Fibroblast of skin of left biceps (primary cell): ENCODE measurements at places on chromosomes 16 and 17.

GRCh38 chr17:58046239-58047094 lies 36.8 kb upstream of the DYNLL2 start:
- DNase-seq = no peak

DNA sequence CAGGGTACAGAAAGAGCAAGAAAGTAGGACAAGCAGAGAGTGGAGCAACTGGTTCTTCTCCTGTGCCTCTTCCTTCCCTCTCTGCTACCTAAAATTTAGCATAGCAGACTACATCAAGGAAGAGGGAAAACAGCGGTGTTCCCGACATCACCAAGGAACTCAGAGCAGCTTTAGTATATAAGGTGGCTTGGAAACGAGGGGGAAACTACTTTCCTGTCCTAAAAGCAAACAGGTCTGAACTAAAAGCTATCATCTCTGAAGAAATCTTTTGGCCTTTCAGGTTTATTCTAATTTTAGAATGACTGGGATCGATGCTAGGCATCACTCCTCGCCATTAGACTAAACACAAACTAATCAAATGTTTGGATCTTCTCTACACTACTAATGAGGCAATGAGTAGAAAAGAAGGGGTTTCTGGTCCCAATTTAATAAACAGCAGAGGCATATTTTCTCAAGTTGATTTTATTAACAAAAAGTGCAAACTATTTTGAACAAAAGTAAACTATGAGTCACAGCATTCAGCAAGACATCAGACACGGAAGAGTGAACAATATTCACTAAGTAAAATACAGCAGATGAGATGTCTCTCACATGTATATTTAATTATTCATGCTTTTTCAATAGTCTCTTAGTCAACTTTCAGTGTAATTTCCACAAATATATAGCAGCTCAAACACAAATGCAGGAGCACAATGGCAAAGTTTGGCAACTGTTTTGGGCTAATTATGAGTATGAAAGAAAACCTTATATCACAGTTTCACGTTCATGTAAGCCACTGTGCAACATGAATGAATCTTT lies 108.7 kb downstream of the TRIM37 start:
- DNase-seq = no peak

DNA sequence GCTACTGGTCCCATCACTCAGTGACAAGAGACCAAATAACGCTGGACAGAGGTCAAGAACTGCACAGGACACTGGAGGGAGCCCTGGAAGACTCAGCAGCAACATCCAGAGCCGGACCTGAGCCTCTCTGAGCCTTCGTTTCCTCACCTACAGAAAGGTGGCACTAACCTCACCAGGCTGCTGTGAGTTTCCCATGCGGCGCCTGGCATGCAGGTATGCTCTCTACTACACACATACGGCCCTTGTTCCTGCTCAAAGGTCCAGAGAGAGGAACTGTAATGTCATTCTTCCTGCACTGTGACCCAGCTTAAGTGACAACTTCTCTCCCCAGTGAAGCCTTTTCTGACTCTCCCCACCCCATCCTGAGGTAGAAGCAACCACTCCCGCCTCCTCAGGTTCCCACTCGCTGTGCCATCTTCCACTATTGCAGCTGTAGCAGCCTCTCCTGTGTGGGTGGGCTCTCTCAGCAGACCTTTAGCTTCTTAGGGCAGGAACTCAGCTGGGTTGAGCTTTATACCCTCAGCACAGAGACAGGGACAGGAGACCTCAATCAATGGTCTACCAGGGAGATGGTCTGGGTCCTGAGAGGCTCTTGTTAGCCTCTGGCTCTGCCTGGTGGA lies 43.9 kb upstream of the SREBF1 start:
- no peak for DNase-seq

DNA sequence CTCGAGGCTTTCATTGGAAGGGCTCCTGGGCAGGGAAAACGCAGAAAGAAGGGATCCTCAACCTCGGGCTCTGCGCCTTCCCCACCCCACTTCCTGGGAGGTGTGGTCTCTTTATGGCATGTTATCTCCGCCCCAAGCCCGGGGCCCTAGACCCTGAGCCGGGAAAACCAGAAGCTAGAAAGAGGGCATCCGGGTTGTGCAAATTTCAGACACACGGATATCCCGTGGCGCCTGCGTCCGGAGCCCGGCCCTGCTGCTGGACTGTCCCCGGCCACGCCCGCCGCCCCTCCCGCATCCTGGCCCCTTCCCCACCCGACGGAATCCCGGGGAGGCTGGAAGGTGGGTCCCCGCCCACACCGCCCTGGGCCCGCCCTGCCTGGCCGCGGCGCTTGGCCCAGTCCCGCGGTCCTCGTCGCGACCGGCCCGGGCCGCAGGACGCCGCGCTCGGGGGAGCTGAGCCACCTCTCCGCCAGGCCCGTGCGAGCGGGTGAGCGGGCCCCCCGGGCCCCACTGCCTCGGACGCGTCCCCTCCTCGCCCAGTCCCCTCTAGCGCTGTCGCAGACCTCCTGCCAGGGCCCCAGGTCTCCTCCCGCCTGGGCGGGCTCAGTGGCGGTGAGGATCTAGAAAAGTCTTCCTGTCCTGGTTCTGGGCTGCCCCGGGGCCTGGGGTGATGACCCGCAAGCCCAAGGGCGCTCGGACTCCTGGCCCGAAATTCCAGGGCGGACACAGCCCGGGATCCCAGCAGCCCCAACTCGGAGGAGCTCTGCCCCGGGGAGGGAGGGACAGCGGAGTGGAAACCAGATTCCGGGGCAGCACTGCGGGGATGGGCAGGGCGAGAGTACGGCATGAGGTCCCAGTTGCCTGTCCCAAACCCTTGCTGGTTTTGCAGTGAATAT lies at the start of gene SLC16A5:
Gene SLC16A5, plus strand, starts transcription at position 397 of the 896 bp plus-strand sequence. CDS start 5,683 bp downstream, outside the sequence.
- DNase-seq = no peak

DNA sequence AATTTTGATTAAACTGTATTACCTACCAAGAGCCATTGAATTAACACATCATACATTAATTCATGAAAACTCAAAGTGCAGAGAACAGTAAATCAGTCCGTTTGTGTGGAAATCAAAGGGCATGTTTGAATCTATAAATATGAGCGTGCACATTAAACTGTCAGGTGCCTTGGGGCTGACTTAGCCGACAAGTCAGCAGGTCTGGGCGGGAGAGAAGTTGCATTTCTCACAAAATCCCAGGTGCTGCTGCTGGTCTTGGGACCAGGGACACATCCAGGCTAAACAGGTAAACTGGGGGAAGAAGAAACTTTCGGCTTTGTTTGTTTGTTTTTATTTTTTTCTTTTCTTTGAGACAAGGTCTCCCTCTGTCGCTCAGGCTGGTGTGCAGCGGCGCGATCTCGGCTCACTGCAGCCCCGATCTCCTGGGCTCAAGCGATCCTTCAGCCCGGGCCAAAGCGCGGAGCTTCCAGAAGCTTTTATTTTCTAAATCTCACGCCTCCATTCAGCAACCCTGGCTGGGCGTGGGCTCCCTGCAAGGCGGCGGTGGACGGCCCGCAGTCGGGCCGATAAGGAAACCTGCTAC lies 213.9 kb downstream of the MRTFB start:
- no peak for DNase-seq

- no peak for DNase-seq
These were observed 13.8 kb upstream of the CCL17 start for GRCh38 chr16:57390636-57391295.

DNA sequence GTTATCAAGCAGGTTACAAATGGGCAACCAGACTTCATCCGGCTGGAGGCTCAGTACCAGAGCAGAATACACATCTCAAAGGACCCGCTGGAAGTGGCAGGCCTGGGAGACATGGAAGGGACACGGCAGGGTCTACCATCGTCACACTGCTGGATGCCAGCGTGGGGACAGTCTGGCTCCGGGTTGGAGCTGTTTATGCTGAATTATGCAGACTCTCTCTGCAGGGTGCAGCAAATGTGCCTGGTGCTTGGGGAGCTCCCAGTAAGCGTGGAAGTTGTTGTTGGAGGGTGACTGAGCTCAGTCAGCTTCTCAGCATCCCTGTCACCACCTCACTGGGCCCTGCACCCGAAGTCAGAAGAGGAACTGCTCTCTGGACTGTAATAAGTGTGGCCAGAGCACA lies 12.2 kb downstream of the WSCD1 start:
- no peak for DNase-seq

GRCh38 chr16:88651276-88651988 lies 579 bp upstream of the CYBA start:
- no peak for DNase-seq

DNA sequence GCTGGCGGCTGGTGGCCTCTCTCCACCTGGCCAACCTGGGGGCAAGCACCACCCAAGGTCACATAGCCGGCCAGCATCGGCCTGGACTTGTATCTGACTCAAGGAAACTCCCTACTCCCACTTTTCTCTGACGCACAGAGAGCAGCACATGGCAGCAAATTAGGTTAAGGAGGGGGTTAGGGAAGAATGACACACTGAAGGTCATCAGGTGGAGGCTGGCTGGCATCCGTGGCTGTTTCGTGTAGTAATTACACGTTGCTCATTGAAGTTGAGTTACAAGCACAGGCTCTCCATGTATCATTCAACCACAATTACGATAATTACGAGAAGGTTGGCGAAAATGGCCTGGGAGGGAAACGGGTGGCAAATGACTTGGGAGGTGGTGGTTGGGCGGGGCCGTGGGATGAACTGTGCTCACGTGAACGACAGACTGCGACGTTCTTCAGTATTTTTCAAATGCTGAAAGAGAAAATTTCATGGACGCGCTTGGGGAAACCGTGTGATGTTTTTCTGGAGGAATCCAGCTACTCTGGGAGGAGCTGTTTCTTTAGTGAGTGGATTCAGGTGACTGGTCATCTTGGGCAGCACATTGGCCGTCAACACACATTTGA lies 4.0 kb upstream of the METRNL start:
- DNase-seq = no peak

DNA sequence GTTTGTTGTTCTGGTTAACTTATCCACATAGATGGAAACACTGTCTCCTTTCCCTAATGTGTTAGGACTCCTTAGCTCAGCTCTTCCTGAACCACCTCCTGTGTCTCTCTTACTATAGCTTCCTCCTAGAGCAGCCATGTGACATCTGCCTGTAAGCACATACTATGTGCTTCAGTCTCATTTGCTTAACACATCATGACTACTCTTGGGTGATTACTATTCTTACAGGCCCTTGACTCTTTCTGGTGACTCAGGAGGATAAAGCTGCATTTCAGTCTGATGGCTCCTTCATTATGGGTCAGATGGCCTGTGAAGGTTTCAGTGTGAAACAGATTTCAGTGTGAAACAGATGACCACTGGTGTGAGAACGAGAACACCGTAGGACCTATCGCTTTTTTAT lies 320 bp upstream of the KRTAP4-2 start:
- no peak for DNase-seq

- no peak for DNase-seq
These were observed 22.2 kb upstream of the TOX3 start for GRCh38 chr16:52568983-52569690.

GRCh38 chr16:15052747-15053476 lies 3.0 kb downstream of the NTAN1 start:
- no peak for DNase-seq

GRCh38 chr17:47978324-47978723 lies 7.4 kb downstream of the CDK5RAP3 start:
- DNase-seq = no peak

GRCh38 chr17:75834279-75834920 lies 9.8 kb downstream of the UNC13D start:
- DNase-seq = no peak

DNA sequence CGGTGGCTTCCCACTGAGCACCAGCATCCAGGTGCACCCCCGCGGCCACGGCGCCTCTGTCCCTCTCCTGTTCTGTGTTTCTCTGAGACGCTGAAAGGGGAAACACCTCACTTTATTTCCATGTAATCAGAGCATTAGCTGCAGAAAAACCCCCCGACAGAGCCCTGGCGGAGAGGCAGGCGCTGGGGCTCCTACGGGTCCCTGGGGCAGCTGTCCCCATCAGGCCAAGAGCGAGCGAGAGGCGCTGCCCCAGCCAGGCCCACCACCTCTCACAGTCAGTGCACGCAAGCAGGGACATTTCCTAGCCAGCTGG lies 27.1 kb upstream of the CHMP6 start:
- DNase-seq = no peak

GRCh38 chr16:80125677-80126076 lies 415.1 kb upstream of the DYNLRB2 start:
- DNase-seq = no peak

DNA sequence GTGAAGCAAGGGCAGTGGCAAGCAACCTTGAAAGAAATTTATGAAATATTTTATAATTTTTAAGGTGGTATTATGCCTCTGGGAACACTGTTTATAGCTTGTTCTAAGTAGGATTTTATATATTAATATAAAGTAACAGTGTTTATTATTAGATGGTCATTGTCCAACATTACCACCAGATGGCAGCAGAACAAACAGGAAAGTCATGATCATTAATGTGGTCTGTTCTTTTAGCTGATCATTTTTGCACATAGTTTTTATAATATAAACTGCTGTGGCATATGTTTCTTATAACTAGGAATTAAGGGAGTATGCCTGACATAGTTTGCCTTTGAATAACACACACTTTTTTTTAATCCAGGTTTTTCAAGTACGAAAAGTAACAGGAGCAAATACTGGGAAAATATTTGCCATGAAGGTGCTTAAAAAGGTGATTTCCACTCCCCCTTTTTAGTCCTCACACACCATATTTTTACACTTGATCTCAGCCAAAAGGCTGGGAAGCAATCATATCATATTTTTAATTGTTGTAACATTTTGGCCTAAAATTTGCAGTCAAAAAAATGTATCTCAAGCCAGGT lies 21.4 kb downstream of the RPS6KB1 start:
- DNase-seq = peak; percentile 25

- DNase-seq = no peak
These were observed 141.4 kb downstream of the SOCS1 start for GRCh38 chr16:11114366-11115164.

DNA sequence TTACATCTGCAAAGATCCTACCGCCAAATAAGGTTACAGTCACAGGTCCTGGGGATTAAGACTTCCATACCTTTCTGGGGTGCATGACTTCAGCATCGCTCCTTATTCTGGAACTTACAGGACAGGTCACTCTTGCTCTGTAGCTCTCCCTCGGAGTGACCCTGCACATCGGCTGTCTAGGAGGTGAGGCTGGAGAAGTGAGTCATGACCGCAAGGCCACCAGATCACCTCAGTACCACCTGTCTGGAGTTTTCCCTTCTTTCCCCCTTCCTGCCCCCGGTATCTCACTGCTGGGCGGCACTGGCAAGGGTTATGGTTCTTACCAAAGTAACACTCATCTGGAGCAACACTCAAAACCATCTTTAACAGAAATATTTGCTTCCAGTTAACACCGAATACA lies 374.8 kb downstream of the SLC39A11 start:
- DNase-seq = no peak

- DNase-seq = no peak
These were observed 28.4 kb upstream of the MAP3K14 start for GRCh38 chr17:45345246-45345553.

- no peak for DNase-seq
These were observed 99.2 kb downstream of the NTN1 start for GRCh38 chr17:9120471-9120870.

DNA sequence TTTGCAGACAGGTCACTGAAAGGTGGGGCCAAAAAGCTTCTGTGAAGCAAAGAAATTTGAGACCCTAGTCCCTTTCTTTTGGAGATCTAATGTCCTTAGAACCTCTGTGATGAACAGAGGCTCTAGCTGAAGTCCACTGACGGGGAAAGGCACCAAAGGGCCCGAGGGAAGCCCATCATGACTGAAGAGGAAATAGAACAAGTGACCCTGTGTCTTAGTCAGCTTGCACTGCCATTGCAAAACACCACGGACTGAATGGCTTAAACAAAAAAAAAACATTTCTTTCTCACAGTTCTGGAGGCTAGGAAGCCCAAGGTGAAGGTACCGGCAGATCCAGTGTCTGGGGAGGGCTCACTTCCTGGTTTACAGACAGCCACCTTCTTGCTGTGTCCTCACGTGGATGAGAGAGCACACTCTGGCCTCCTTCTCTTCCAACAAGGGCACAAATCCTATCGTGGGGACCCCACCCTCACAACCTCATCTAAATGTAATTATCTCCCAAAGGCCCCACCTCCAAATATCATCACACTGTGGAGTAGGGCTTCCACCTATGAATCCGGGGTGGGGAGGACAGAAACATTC lies 24.3 kb upstream of the ASGR2 start:
- no peak for DNase-seq
